ENCODE measurements at places on chromosomes 3 and 15. TPM values are rescaled to one million over a fixed set of nuclear protein-coding genes. Genes with fewer than 3 reads are reported as not detected.

Gene GATA2
- total RNA-seq = 4.0 TPM

Gene MYLK
- total RNA-seq = 81.4 TPM

DNA sequence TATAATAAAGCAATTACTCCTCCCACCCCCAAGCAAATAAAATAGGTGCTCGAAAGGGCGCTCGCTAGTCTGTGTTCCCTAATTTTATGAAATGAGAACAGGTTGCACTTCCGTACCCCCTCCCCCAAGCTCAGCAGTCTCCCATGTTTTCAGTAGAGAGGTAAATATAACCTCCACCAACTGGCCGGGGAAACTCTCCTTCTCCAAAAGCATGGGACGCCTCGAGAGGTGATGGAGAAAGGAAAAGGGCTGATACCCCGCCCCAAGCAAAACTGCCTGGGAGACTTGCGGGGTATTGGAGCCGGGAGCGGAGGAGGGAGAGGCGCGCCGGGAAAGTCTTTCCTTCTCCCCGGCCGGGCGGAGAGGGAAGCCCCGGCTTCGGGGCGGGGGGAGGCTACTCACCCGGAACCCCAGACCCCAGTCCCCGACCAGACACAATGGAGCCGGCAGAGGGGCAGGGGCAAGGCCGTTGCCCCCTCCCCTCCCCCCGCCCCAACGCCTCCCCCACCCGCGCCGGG is 605 bp downstream of the DCUN1D1 start:
- no peak for DNase-seq

DNA sequence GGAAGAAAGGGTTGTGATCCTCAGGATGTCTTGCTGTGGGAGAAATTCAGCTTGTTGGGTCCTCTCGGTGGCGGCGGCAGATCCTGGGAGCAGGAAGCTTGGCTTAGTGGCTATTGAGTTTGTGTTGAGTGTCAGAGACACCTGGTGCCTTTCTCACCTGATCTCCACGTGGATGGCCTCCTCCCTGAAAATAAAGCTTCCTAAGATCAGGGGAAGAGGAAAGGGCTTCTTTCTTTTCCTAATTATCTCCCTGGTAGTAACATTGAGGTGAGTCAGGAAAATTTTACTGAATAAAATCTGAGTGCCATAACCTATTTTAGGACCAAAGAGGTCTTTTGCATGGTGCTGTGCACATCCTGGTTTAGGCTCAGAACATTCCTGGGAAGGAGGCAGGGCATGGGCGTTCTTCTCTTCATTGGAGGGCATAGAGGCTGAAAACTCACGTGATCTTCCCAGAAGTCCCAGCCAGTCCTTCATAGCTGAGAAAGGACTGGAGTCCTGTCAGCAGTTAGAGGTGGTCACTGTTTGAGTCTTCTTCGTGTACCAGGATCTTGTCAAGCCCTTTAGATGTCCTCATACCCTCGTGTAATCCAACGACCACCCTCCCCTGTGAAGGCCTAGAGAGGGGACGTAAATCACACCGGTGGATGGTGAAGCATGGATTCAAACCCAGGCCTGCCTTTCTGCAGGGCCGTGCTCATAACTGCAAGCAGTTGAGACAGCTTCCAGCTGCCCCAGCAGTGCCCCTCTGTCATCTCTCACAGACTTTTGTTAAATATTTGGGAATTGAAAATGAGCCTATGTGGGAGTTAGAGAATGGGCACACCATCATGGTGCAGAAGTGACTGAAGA is 1.1 kb downstream of the CMTM8 start:
- no peak for DNase-seq

GRCh38 chr3:159605776-159606175 is 382.9 kb upstream of the IL12A start:
- no peak for DNase-seq

Gene HRG
- total RNA-seq = not detected

- DNase-seq = no peak
These were observed 76.4 kb downstream of the DHX36 start for GRCh38 chr3:154247806-154248415.

- DNase-seq = no peak
These were observed 441 bp upstream of the UCN2 start for GRCh38 chr3:48564022-48564421.

- no peak for DNase-seq
These were observed 31.7 kb downstream of the HGD start for GRCh38 chr3:120650311-120650710.

Gene ZBBX
- total RNA-seq = not detected

Gene LZTFL1
- 8.6 TPM for total RNA-seq

DNA sequence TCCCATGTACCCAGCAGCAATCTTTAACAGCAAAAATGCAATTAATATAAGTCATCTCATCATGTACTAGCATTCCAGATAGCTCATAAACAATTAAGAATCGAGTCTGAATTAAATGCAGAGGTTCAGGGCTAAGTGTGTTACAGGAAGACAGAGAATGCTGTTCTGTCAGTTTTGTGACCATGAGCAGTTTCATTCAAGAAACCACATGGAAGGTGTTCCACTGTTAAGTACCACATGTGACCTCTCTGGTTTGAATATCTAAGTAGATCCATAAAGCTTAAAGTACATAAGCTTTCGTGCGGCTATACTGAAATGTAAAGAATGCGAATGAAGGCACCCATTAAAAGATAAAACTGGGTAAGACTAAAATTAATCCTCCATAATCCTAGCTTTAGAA is 272.3 kb downstream of the IL5RA start:
- no peak for DNase-seq

DNA sequence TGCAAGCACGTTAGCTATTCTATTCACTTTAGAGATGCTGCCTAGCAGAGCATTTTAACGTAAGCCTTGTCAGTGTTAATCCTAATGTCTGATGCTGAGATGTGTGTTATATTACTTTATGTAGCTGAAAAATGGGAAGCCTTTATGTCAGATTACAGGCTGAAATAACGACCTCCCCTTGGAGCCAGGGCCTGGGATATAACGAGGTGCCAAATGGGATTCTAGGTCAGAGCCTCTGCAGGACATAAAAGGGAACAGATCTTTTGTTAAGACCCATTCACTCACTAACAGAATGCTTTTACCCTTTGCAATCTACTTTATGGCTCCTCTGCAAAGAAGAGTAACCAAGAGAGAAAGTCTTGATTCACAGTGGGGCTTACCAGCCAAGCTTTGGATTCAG is 815.5 kb upstream of the CFAP20DC start:
- DNase-seq = no peak

- no peak for DNase-seq
These were observed 41.0 kb downstream of the RAB11A start for GRCh38 chr15:65910341-65910740.

Gene TMEM266
- total RNA-seq = not detected

- no peak for DNase-seq
These were observed 21.2 kb upstream of the ATP10A start for GRCh38 chr15:25884370-25884769.

Gene PBRM1
- total RNA-seq = 40.5 TPM

Gene CTXN2
- total RNA-seq = not detected

Gene CHST14
- total RNA-seq = 20.0 TPM

Gene SAMMSON
- total RNA-seq = not detected

Gene UROC1
- total RNA-seq = not detected

Gene PRKAR2A
- total RNA-seq = 23.5 TPM

Gene CCNB2
- total RNA-seq = 108 TPM

DNA sequence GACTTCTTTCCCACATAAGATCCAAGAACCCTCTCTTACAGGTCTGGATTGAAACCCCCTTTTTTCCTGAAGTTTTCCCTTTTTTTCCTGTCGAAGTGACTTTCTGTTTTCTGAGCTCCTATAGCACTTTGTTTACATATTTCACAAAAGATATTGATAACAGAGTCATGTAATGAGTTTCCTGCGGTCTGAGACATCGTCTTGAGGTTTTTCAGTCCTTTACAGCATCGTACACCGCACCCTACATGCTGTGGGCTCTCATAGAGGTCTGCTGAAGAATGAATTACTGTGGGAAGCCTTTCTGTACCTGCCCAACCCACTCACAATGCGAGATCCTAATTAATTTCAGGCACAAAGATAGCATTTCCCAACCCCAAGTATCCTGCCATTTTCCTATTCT is 53.1 kb downstream of the MCF2L2 start:
- no peak for DNase-seq

- DNase-seq = no peak
These were observed 193.8 kb downstream of the RORA start for GRCh38 chr15:61035311-61035710.

- DNase-seq = no peak
These were observed 17.9 kb downstream of the CP start for GRCh38 chr3:149203758-149204157.

DNA sequence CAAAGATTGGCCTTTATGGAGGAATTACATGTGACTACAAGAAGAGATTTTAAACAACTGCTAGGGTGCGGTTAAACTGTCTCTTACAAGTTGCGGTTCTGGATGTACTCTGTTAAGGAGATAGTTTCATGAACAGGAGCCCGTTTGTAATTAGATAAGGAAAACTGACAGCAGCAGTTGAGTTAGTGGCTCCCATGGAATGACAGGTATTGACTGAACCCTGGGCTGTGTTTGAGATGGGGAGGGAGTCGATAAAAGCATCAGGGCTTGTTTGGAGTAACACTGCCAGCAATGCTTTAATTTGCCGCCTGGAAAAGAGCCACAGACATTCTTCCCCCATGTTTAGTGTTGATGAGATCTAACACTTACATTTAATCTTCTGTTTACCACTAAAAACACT is 139.9 kb downstream of the ROBO2 start:
- DNase-seq = no peak

DNA sequence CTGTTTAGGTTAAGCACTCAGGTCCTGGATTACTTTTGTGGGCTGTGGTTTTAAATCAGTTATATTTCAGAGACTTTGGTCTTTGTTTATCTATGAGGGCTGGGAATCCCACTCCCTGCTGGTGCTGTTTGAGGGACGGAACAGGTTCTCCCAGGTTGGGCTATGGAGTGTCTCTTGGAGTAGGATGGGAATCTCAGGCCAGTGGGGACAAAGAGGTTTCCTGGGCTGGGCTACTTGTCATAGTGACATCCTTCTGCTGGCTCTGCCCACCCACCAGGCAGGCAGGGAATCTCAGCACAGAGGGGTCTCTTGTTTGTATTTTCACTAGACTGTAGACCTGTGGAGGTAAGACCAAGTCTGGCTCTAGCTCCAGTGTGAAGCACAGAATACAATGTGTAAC is 47.2 kb upstream of the UBE3A start:
- DNase-seq = no peak

- DNase-seq = no peak
These were observed 29.1 kb upstream of the MANF start for GRCh38 chr3:51355891-51356578.

- DNase-seq = no peak
These were observed 429.3 kb upstream of the THBS1 start for GRCh38 chr15:39151545-39151944.

DNA sequence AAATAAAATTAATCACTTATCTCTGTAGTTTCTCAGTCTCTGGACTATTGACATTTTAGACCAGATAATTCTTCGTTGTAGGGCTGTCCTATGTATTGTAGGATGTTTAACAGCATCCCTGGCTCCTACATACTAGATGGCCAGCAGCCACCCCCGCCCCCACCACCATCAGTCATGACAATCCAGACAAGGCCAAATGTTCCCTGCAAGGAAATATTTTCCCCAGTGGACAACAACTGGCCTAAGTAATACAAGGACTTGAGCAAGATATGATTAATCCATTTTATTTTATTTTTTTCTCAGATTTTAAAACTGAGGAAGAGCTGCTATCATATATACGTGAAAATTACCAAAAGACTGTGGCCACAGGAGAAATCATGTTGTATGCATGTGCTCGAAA is 23.8 kb downstream of the TICRR start:
- DNase-seq = no peak
